ENCODE measurements at places on chromosomes 2 and 18. TPM values are rescaled to one million over a fixed set of nuclear protein-coding genes. Genes with fewer than 3 reads are reported as not detected.
A peak's percentile ranks its signal among the peaks of the same experiment; 100 is the strongest.

CFC1 gene
- not detected for total RNA-seq

CWC22 gene
- total RNA-seq: 22.5 TPM

THSD7B gene
- total RNA-seq: under 0.01 TPM

TFPI gene
- total RNA-seq: 111 TPM

TNFAIP6 gene
- total RNA-seq: 53.8 TPM

GKN2 gene
- total RNA-seq: not detected

MEP1B gene
- total RNA-seq: under 0.01 TPM

DNA sequence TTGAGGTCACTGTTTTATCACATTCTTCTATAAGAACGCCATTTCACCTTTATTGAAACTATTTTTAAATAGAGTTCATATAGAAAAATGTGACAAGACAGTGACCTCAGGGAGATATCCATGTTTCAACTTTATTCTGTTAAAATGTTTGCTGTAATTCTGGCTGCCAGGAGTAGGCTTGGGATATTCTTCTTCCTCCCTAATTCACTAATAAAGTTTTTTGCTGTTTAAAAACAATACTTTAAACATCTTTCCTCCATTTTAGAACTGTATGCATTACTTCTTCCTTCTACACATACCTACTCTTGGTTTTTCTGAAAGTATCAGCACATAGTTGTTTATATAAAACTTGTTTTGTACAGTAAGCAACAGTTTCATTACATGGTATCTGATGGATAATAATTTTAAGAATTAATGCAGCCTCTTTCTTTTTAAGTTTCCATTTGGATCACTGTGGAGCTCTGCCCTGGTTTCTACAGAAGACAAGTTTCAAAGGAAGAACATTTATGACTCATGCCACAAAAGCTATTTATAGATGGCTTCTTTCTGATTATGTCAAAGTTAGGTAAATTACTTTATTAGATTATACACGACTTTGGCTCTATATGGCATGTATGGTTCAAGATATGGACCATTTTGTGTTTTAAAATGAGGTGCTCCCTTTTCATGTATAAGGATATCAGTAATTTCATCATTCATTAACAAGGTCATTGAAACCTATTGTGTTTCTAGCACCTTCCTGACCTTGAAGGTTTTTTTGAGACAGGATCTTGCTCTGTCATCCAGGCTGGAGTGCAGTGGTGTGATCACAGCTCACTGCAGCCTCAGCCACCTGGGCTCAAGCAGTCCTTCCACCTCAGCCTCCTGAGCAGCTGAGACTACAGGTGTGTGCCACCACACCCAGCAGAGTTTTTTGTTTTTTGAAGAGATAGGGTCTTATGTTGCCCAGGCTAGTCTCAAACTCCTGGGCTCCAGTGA, 7.2 kb downstream of the CPSF3 start:
- H3K27ac ChIP-seq: no peak overlapping the region
- no peaks in the 10 kb centered on the region for H3K27me3 ChIP-seq
- H3K36me3 ChIP-seq: no peaks in the 10 kb centered on the region

GRCh38 chr18:68181956-68182355, 533.0 kb downstream of the TMX3 start:
- DNase-seq: peak; percentile 47
- no peaks in the 10 kb centered on the region for H3K27me3 ChIP-seq
- H3K4me3 ChIP-seq: no peak overlapping the region
- H3K27ac ChIP-seq: no peak overlapping the region
- H3K4me1 ChIP-seq: peaks cover 3% of the 10 kb centered on the region
- H3K36me3 ChIP-seq: no peaks in the 10 kb centered on the region

DNA sequence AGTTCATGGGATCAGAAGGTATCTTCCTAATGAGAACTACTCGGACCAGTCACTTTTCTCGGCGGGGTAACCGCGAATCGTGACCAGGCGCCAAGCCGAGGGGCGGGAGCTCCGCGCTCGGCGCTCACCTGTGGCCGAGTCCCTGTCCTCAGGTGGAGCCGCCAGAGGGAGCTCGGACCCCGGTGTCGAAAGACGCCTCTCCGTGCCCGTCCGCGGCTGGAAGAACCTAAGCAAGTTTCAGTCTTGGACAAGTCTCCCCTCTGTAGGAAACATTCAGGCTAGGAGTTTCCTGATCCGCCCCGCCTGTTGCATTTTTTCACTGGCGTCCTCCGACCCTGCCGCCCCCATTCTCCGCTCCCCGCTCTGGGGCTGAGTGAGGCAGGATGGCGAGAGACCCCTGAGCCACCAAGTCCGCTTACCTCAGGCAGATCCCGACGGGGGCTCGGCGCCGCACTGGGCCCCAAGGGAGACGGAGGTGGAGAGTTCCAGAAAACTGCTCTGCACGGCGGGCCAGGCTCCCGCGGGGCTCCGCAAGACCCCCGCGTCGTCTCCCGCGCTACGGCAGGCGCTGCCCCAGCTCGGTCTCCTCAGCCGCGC, 480 bp downstream of the DSEL start:
- peak overlapping the region; percentile 89 for H3K4me3 ChIP-seq
- peaks cover 3% of the 10 kb centered on the region for H3K36me3 ChIP-seq
- DNase-seq: peak; percentile 88
- H3K4me1 ChIP-seq: peaks cover 5% of the 10 kb centered on the region

DNA sequence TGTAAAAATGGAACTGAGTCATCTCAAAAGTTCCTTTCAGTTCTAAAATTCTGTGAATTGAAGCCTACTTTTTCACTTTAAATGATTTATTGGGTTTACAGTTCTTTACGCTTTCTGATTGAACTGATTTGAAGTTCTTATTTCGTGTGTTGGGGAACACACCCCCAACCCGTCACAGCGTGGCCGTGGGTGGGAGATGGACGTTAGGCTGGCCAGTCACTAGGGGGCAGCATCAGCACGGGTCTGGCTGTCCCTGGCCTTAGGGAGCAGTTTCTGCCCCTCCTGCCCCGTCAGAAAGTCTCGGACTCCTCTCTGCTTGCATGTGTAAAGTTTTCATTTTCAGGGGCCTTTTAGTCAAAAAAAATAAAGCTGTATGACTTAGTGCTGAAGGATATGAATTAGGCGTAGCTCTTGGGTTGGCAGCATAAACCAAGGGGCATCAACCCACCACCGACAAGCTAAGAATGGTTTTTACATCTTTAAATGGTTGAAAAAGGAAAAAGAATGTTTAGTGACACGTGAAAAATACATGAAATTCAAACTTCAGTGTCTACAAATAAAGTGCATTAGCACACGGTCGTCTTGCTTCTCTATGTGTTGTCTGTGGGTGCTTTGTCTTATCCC, 63.4 kb downstream of the ZCCHC2 start:
- H3K4me3 ChIP-seq: no peak overlapping the region
- H3K27me3 ChIP-seq: no peaks in the 10 kb centered on the region
- H3K36me3 ChIP-seq: no peaks in the 10 kb centered on the region
- H3K4me1 ChIP-seq: no peaks in the 10 kb centered on the region
- peak; percentile 72 for DNase-seq

GRCh38 chr2:227164763-227165291, 403 bp downstream of the COL4A3 start:
- DNase-seq: no peak
- no peaks in the 10 kb centered on the region for H3K4me1 ChIP-seq
- H3K4me3 ChIP-seq: no peak overlapping the region
- H3K36me3 ChIP-seq: no peaks in the 10 kb centered on the region

- H3K27ac ChIP-seq: no peak overlapping the region
- no peak for DNase-seq
- peaks cover 2% of the 10 kb centered on the region for H3K36me3 ChIP-seq
- no peaks in the 10 kb centered on the region for H3K4me1 ChIP-seq
Measured at GRCh38 chr18:31863103-31863502, 79.8 kb downstream of the TRAPPC8 start.

DNA sequence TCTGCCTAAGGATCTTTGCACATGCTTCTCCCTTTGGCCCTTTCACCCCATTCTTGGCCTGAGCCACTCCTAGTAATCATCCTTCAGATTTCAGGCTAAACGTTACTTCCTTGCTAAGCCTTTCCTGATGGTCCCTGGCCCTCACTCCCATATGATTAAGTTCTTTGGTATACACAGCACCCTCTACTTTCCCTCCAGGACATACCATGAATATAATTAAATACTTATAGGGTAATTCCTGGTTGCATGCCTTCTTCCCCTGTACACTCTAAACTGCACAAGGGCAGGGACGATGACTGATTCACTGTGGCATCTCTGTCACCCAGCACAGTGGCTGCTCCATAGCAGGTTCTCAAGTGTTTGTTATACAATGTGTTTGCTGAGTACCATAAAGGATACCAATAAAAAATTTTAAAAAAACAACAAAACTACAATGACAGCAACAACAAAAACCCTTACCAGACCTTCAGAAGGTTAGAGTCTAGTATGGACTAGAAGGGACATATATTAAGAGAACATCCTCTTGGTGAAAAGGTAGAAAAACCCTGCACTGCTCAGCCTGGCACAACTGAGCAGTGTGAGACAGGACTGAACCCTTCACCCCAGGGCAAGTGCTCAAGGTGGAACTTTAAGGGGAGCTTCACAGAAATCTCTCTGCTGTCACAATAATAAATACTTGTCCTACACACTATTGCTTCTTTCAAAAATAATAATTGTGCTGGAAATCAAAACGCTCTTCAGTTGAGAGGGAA, 76.2 kb downstream of the AAK1 start:
- peaks cover 5% of the 10 kb centered on the region for H3K4me1 ChIP-seq
- DNase-seq: peak; percentile 23
- no peak overlapping the region for H3K4me3 ChIP-seq
- H3K36me3 ChIP-seq: no peaks in the 10 kb centered on the region

DNA sequence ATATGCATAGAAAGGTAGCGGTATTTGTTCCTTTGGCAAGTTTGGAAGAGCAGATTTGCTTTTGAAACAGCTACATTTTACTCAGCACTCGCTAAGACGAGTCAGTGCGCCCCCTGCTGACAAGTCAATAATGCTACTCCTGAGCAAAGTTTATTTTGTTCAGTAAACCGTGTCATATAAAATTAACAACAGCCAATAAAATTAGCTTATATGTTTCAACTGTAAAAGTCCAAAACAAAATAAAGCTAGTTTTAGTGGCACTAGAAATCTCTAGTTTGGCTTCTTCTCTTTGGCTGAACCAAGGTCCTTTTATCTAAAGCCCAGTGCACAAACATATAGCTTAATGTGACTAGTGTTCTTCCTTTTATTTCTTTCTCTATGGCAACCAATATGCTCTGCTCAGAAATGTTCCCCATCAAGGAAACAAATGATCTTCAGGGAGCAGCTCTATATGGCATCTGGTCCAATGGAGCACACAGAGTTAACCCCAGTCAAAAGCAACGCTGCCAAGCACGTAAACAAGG, 4.2 kb upstream of the POU3F3 start:
- peak; percentile 78 for DNase-seq
- H3K4me1 ChIP-seq: no peaks in the 10 kb centered on the region
- no peak overlapping the region for H3K27ac ChIP-seq
- H3K4me3 ChIP-seq: no peak overlapping the region

GRCh38 chr2:44335806-44336538, 25.3 kb downstream of the PREPL start:
- H3K27ac ChIP-seq: no peak overlapping the region
- DNase-seq: no peak
- H3K27me3 ChIP-seq: no peaks in the 10 kb centered on the region

GRCh38 chr2:46325182-46325928, 28.1 kb downstream of the EPAS1 start:
- H3K27me3 ChIP-seq: no peaks in the 10 kb centered on the region
- DNase-seq: peak; percentile 84
- no peak overlapping the region for H3K27ac ChIP-seq
- H3K4me3 ChIP-seq: no peak overlapping the region
- peaks cover 27% of the 10 kb centered on the region for H3K4me1 ChIP-seq
- H3K36me3 ChIP-seq: no peaks in the 10 kb centered on the region

DNA sequence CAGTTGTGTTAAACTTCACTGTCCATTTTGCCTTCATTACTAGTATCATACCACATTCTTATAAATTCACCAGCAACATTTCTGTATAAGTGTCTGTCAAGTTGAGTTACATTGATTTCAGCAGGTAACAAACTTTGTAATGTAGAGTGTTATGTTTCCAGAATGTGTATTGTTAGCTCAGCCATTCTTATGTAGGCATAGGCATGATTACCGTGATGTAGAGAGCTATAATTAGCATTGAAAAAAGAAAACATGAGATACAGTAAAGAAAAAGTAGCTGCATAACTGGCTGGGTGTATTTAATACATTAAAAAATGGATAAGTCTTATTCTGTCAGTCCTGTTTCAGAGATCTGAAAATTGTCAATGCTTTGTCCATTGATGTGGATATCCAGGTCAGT, 8.5 kb downstream of the KCNJ13 start:
- DNase-seq: no peak
- peaks cover 12% of the 10 kb centered on the region for H3K36me3 ChIP-seq
- no peaks in the 10 kb centered on the region for H3K27me3 ChIP-seq
- H3K4me1 ChIP-seq: no peaks in the 10 kb centered on the region
